ENCODE measurements at places on chromosomes 7 and 10.

DNA sequence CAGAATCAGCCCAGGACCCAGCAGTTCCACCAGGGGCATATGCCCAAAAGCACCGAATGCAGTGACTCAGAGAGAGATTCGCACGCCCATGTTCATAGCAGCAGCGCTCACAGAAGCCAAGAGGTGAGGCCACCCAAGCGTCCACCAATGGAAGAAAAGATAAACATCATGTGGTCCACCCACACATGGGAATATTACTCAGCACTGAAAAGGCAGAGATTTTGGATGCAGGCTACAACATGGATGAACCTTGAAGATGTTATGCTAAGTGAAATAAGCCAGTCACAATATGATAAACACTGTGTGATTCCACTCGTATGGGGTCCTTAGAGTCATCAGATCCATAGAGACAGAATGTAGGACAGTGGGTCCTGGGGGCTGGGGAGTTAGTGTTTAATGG, 427.4 kb downstream of the DNAJB6 start:
- no peak for DNase-seq

GRCh38 chr7:19537942-19538401, 170.9 kb downstream of the POLR1F start:
- no peak for DNase-seq

DNA sequence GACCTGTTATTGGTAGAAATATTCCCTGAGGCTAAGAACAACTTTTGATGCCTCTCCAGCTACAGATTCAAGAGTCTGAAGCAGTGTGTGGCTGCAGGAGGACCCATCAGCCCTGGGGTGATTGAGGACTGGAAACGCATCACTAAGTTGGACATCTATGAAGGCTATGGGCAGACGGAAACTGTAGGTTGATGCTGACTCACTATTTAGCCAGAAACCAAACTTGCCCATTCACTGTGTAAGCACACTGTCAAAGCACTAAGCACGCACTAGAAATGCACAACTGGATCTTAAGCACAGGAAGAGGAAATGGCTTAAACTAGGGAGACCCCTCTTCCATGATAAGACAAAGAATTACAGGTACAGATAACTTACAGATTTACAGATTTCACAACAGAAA, 20.8 kb downstream of the ACSM6 start:
- no peak for DNase-seq

DNA sequence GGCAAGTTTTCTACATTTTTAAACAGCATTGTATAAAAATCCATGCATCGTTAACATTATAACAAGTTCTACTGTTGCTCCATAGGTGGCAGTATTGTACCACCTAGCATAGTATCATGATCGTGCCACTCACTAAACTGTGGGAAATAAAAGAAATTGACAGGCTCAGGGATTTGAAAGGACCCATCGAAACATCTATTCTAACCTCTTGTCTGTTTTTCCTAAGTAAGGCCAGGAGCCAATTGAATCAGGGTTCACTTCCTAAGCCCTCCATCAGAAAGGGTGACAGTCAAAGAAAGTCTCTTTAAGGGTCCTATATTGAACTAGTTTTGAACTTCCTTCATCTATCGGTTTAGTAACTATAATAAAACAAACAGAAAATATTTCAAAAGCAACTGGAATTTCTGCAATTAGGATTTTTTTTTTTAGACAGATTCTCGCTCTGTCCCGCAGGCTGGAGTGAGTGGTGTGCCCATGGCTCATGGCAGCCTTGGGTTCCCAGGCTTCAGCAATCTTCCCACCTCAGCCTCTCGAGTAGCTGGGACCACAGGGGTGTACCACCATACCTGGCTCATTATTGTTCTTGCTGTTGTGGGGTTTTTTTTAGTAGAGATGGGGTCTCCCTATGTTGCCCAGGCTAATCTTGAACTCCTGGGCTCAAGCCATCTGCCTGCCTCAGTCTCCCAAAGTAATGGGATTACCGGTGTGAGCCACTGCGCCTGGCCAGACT, 9.4 kb downstream of the HACD1 start:
- DNase-seq, result no peak

DNA sequence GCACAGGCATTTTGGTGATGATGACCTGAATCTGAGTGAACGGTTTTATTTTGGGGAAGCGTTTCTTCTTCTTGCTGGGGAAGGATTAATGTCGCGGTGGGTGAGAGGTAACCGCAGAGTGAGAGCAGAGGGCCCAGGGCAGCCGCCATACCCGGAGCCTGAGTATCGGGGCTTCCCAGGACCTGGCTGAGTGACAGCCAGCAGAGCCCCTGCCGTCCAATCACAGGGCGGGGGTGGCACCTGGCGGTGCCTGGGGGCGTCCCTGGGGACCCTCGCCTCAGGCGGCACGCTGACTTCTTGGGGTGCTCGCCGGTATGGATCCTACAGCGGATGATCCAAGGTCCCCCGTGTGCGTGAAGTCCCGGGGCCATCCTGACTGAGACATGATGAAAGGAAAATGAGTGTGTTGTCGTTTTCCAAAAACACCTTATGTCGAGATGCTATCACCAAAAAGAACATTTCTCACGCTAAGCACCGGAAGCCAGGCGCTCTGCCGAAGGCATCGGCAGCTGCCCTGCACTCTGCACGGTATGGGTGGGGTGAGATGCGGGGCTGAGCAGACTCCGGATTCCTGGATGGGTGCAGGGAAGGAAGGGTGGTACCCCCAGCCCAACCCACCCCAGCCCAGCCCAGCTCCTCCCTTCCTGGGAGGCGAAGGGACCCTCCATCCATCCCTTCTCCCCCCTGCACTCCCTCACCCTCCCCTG, 227.9 kb upstream of the SHH start:
- no peak for DNase-seq

- no peak for DNase-seq
Measured at GRCh38 chr7:68875857-68876256, 722.4 kb upstream of the AUTS2 start.

GRCh38 chr10:34811968-34812514, 3.1 kb downstream of the PARD3 start:
- no peak for DNase-seq

DNA sequence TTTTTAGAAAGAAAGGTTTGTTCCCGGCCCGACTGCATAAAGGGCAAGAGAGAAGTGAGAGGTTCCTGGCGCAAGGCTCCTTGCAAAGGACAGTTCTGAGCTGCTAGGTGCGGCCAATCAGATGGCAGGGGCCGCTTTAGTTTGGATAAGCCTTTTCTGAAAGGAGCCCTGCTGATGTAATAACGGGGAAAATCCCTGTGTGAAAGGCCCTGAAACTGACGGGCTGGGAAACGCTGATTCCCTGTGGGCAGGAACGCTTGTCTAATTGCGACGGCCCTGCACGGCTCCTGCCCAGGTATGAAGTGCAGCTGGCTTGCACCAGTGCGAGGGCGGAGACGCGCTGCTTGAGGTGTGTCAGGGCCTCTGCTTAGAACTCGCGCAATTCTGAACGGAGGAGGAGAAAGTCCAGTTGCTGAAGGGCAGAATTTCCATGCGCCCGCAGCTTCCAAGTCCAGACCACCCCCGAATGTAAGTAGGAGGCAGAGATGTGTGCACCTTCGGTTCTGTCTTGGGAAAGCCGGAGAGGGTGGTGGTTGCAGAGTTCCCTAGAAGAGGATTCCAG, 30.5 kb downstream of the TACC2 start:
- DNase-seq, result peak; percentile 55

- no peak for DNase-seq
Measured at GRCh38 chr10:121078036-121078435, 226.9 kb downstream of the WDR11 start.

DNA sequence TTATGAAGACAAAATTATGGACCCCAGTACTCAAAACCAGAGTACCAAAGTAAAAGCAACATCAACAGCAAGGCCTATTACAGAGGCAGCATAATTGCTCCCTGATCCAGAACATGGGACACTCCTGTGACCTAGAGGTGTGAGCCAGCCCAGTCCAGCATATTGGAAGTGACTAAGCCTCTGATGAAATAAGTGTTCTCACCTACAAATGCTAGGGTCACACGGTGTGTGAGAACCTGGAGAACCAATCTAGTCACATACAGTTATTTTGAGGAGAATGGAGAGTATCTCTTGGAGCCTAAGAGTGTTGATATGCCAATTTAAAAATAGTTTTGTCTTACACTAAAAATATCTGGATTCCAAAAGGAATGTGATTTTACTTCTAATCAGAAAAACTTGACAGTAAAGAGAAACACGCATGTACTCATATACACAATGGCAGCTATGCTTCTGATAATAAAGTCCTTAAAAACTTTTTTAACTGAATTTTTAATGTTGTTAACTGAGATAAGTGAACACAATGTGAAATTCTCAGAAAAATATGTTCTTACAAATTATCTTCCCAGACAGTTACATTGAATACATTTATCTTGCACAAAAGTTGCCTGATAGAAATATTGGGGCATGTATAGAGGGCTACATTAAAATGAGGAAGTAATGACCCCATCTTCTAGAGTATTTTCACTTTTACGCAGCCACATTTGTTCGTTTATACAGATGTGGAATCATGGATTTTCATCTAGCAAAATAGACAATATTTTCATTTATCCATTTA, 56.8 kb upstream of the CD36 start:
- DNase-seq, result no peak

DNA sequence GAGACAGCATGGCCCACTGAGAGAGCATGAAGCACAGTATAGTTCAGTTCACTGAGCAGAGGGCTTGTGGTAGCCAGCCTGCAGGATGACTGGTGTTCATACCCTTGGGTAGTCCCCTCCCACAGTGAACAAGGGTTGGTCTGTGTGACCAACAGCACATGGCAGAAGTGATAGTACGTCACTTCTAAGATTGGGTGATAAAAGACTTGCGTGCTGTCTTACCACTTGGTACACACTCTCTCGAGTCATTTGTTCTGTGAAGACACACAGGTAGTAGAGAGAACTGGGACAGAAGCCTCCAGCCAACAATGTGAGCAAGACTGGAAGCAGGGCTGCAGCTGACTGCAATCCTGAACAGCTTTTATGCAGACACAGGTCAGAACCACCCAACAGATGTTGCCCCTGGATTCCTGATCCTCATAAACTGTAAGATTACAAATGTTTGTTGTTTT, 14.6 kb downstream of the EPC1 start:
- no peak for DNase-seq

DNA sequence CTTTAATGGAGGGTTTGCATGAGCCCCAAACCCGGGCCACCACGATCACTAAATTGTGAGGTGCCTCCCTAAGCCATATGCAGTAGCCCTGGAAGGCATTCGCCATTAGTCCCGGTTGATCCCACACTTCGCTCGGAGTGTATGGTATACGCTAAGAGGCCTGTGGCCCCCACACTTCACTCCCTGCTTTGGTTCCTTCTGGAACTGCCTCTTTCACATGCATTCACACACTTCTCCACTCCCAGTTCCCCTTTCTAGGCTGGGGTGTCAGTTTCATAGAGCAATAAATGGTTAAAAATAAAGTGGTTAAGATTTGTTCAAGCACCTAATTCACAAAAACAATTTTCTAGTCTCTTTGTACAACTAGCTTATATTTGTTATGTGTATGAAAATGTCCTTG, 212.1 kb upstream of the KCND2 start:
- DNase-seq, result no peak

DNA sequence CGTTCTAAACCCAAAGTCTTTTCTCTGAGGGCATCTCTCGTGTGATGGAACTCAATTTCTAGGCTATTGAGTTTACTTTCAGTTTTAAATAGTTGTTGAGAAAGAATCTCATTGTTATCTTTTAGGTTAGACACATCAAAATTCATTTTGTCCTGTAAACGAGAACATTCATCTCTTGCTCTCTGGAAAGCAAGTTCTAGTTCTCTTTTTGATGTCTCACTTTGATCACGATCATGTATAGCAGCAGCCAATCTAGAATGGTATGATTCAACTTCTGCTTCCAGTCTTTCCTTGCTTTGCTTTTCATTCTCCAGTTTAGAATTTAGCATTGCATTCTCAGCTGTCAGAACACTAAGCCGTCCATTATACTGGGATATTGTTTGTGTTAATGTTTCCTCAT, 65.1 kb downstream of the ANKRD26 start:
- no peak for DNase-seq

DNA sequence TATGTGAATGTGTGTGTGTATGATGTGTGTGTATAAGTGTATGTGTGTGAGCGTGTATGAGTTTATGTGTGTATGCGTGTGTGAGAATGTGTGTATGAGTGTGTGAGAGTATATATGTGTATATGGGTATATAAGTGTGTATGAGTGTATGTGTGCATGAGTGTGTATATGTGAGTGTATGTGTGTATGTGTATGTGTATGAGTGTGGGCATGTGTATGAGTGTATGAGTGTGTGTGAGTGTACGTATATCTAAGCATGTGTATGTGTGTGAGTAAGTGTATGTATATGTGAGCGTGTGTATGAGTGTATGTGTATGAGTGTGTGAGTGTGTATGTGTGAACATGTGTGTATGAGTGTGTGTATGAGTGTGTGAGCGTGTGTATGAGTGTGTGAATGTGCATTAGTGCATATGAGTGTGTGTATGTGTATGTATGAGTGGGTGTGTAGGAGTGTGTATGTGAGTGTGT, 12.9 kb downstream of the SLC13A4 start:
- no peak for DNase-seq

- no peak for DNase-seq
Measured at GRCh38 chr10:100348389-100348927, 1.4 kb downstream of the SCD start.

GRCh38 chr10:60618861-60619260, 159.4 kb upstream of the CDK1 start:
- no peak for DNase-seq

DNA sequence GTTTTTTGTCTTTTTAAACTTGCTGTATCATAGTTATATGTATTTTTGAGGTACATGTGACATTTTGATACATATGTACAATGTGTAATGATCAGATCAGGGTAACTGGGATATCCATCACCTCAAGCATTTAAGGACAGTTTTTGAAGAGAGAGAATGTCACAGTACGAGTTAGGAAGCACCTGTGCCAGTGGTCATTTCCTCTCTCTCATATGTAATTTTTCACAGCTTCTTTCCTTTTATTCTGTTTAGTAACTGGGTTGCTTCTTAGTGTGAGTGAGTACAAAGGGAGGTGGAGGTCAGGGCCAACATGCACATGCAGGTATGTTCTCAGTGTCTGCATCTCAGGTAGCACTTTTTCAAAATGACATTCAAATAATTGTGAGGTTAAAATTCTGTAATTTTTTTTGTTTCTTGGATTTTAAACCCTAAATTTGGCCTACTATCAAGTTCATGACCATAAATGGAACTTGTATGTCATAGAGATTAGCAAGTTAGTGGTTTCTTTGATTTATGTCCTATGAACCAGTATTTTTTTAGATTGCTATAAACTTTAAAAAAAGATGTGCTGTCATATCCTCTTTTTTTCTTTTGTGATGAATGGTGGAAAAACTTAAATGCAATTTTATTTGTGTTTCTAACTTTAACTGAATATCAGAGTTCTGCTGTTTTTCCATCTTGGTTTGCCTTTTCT, 42.7 kb downstream of the SNX10 start:
- no peak for DNase-seq

All from WERI-Rb-1 (cell line).